Fibroblast of skin of left biceps (primary cell): ENCODE measurements at places on chromosomes 12 and 14.

- no peak for DNase-seq
These were observed 8.7 kb upstream of the C1RL start for GRCh38 chr12:7117670-7118069.

GRCh38 chr14:76168531-76168930 is 16.8 kb downstream of the GPATCH2L start:
- DNase-seq, result no peak

GRCh38 chr12:1864867-1865266 is 44.5 kb downstream of the LRTM2 start:
- DNase-seq, result no peak

DNA sequence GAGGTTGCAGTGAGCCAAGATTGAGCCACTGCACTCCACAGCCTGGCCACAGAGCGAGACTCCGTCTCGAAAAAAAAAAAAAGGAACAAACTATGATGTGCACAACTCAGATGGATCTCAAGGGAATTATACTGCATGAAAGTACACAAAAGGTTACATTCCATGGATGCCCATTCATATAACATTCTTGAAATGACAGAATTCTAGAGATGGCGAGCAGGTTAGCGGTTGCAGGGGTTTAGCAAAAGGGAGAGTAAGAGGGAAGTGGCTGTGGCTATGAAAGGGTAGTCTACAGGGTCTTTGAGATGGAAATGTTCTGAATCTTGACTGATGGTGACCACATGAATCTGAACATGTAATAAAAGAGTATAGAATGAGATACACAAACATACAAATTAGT is 49.7 kb downstream of the CKB start:
- no peak for DNase-seq

DNA sequence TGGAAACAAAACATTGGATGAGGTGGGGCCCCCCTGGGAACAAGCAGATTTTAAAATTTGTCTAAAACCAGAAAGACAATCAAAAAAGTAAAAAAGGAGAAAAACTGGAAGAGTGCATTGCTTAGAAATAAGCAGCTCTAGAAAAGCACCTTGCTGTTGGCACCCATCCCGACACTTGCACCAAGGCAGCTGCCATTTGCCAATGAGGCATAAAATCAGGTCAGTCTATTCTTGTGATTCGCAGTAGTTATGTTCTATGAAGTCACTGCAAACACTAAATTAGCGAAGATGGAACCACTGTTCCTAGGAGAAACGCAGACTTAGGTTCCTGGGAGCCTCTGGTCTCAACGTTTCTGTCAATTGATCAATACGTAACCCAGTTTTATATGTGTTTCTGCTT is 16.2 kb downstream of the VPS33A start:
- no peak for DNase-seq

GRCh38 chr14:89454996-89455395 is 38.0 kb upstream of the FOXN3 start:
- no peak for DNase-seq

GRCh38 chr12:130458341-130458740 is 120.7 kb downstream of the PIWIL1 start:
- DNase-seq, result no peak

DNA sequence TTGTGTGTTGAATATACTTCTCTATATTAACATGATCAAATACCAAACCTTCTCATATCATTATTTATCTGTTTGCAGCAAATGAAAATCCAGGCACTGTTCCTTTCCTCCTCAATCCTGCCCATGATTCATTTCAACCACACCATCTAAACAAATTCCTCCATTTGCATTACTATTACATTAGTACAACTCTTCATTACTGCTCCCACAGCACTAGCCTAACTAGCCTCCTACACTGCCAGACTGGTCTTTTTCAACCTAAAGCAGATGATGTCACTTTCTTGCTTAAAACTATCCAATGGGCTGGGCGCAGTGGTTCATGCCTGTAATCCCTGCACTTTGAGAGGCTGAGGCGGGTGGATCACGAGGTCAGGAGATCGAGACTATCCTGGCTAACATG is 117.3 kb upstream of the MYF6 start:
- no peak for DNase-seq

GRCh38 chr14:35292770-35293561 is 784 bp downstream of the PSMA6 start:
- no peak for DNase-seq

- no peak for DNase-seq
These were observed 4.5 kb downstream of the UBC start for GRCh38 chr12:124909831-124910560.

- no peak for DNase-seq
These were observed 585.6 kb upstream of the MIS18BP1 start for GRCh38 chr14:45838597-45838996.

GRCh38 chr12:26088998-26089397 is 35.8 kb downstream of the BHLHE41 start:
- no peak for DNase-seq

- DNase-seq, result no peak
These were observed 109.5 kb downstream of the AEBP2 start for GRCh38 chr12:19548834-19549233.

DNA sequence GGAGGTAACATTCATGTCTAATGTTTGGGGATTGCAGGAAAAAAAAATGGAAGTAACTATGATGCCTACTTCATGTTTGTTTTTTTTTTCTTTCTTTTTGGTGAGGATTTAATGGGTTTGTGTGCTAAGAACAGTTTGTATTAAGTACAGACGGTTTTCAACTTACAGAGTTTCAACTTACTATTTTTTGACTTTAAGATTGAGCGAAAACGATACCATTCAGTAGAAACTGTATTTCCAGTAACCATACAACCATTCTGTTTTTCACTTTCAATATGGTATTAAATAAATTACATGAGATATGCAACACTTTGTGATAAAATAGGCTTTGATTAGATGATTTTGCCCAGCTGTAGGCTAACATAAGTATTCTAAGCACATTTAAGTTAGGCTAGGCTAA is 10.4 kb downstream of the TECPR2 start:
- DNase-seq, result no peak

DNA sequence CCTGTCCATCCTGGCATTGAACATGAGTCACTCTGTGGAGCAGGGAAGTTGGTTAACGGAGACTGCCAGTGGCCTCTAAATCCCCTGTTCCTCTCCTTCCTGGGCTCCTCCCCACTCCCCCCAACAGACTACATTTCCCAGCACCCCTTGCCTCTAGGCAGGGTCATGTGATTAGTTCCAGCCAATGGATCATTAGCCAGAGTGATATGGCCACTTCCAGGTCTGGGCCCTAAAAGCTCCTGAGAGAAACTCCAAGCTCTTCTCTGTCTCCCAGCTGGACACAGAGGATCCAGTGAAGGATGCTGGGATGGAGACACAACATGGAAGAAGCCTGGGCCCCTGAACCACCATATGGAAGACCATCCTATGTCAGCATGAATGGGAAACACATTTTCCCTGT is 54.4 kb upstream of the RFLNA start:
- DNase-seq, result no peak

GRCh38 chr12:90995010-90995409 is 9.8 kb downstream of the EPYC start:
- no peak for DNase-seq

DNA sequence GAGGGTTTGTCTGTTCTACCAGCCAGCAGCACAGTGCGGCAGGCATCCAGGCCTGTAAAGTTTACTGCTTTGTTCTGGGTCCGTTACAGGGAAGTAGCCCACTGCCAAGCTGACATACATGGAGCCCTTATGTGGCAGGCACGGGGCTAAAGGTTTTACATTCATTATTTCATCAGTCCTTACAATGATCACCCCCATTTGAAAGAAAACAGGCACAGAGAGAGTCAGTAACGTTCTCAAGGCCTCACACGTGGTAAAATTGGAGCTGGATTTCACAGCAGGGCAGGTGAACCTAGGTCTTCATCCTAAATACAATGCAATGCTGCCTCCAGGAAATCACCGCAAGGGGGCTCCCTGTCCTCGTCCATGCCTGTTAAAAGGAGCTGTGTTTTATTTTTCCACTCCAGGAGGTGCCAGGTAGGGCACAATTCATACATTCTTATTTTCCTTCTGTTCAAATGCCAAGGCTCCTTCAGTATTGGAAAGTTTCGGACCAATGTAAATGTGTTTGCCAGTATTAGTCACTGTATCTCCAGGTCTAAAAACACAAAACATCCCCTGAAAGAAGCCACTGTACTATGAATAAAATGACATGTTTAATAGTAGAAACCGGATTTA is 172.2 kb upstream of the GZMB start:
- DNase-seq, result no peak

- no peak for DNase-seq
These were observed 21.2 kb downstream of the APPL2 start for GRCh38 chr12:105214670-105215375.

- DNase-seq, result no peak
These were observed 34.3 kb upstream of the GAS2L3 start for GRCh38 chr12:100539202-100539601.

DNA sequence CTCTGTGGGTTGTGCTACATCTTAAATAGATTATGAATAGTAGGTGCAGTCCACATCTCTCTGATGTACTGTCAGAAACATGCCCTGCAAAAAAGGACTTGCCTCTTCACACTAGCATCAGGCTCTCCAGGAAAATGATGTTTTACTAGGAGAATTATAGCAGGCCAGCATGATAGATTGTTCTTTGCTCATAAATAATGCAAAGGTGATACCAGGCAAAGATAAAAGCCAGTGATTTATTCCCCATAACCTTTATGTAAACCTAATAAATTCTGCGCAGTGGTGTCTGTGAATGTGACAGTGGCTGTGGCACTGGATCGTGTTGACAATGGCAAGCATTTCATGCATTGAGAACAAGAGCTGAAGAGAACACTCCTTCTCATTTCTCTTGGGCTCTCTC is 646.5 kb upstream of the SEL1L start:
- DNase-seq, result no peak

- no peak for DNase-seq
These were observed 12.1 kb downstream of the ASIC1 start for GRCh38 chr12:50069539-50069938.

DNA sequence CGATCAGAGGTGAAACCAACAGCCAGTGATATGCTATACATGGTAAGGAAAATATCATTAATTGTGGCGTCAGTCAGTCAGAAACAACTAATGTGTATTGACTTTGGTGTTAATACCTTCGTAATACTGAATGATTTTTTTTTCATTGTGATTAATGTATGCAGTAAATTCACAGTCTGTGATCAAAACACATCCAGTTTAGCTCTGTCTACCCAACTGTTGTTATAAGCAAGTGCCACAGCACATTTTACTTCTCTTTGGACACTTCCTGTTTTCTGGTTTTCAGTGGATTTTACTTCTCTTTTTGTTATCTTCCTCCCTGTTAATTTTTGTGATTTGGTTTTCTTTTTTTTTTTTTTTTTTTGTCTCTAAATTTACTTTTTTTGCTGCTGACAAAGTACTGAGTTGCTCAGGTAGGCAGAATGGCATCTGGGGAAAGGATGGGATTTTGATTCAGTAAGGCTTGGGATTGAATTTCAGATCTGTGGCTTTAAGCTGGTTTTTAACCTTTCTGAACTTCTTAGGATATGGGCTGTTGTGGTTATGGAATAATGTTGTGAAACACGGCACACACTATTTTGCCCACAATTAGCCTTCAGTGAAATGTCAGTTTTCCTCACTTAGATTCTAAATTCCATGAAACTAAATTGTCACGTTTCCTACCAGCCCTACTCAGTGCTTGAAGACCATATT is 604 bp downstream of the GLIPR1 start:
- no peak for DNase-seq

DNA sequence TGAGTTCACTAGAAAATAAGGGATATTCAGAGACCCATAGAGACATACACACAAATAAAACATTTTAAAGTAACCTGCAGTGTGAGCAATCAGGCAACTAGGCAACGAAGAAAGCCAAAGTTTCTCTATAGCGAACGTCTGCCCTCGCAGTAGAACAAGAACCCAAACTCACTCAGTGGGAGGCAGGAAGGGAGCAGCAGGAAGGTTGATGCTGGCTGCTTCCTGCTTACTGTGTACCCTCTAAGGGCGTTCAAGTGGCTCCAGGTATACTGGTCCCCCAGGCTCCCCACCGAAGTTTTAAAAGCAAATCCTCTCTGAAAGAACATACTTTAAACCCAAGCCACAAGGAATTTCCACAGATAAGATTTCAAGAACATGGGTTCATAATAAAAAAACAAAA is 249.3 kb downstream of the FOXN3 start:
- no peak for DNase-seq

DNA sequence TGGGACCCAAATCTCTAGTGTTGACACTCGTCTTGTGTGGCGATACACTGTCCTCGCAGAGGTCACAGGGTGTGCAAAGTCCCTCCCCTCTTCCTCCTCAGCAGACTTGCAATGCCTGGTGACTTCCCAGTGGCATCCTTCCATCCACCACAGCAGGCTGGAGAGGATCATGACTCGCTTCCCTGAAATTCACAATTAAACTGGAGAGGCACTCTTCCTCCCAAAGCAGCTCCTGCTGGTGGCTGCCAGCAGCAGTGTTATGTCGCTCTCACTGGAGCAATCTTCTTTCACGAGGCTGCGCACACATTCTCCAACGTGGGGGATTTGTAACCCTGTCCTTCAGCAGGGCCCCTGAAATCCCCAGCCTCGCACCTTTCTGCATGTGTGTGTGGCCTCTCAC is 145.2 kb upstream of the TMCC3 start:
- peak; percentile 58 for DNase-seq

- no peak for DNase-seq
These were observed 13.2 kb downstream of the GNS start for GRCh38 chr12:64745980-64746379.

DNA sequence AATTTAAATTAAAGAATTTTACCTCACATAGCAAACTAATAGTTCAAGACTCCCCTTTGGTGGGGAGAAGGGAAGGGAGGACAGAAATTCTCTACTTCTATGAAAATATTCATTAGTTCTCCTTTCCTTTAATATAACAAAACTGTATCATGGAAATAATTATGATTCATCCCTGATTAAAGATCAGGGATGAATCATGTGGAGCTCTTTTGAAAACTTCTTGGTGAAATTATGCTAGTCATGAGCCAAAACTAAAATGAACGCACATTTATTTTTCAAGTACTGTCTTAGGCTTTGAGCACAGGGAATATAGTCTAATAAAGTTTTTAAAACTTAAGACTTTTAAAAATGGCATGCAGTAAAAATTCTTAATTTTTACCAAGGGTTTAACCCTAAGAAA is 17.1 kb downstream of the TMBIM4 start:
- DNase-seq, result no peak

DNA sequence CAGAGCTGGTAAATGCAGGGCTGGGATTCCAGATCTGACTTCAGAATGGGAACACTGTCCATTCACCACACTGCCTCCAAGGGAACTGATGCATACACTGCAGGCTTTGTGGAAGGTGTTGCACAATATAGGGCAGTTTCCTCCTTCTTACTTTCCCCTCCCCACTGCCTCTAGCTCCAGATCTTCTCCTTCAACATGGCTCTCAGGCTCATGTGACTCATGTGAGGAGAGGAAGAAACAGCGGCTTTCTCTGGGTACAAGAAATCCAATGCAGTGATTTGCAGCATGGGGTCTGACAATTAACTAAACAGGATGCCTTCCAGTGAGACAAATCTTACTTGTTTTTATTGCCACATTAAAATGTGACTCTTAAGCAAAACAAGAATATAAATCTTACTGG is 447.6 kb upstream of the CCDC196 start:
- peak; percentile 41 for DNase-seq
